ENCODE measurements at places on chromosomes 11 and 22.

GRCh38 chr11:123186286-123186685 lies 8.8 kb downstream of the CLMP start:
- no peak for DNase-seq

DNA sequence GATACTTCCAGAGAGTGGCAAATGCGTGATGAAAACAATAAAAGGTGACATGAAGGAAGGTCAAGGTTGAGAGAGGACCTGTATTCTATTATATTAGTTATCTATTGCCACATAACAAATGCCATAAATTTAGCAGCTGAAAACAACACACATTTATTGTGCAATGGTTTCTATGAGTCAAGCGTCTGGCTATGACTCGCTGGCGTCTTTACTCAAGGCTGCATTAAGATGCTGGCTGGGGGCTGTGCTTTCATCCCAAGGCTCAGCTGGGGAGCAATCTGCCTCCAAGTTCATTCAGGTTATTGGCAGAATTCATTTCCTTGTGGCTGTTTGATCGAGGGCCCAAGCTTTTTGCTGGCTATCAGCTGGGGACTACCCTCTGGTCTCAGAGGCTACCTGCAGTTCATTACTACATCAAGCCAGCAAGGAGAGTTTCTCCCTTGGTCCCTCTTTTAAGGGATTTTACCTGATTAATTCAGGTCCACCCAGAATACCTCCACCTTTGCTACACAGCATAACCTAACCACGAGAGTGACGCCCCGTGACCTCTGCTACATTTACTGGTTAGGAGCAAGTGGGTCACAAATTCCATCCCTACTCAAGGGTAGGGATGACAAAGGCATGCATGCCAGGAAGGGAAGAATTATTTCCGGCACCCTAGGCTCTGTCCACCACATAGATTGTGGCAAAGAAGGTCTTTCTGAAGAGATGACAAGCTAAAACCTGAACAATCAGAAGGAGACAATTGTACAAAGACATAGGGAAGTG lies 549.1 kb downstream of the MN1 start:
- no peak for DNase-seq

GRCh38 chr11:2665526-2666400 lies 34.0 kb downstream of the KCNQ1OT1 start:
- no peak for DNase-seq

GRCh38 chr11:95792200-95792599 lies 1.9 kb downstream of the CEP57 start:
- DNase-seq = no peak

GRCh38 chr22:34761111-34761510 lies 304.8 kb upstream of the ISX start:
- no peak for DNase-seq

DNA sequence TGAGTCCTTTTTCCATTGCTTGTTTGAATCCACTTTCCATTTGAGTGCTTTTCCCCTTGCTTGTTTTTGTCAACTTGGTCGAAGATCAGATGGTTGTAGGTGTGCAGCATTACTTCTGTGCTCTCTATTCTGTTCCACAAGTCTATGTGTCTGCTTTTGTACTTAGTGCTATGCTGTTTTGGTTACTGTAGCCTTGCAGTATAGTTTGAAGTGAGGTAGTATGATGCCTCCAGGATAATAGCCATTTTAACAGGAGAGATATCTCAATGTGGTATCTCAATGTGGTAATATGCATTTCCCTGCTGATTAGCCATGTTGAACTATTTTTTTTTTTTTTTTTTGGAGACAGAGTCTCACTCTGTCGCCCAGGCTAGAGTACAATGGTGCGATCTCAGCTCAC lies 16.7 kb downstream of the ACRV1 start:
- DNase-seq = no peak

- DNase-seq = no peak
Measured at GRCh38 chr11:57674251-57674650, 6.3 kb downstream of the ZDHHC5 start.

- DNase-seq = no peak
Measured at GRCh38 chr11:21040630-21041029, 371.2 kb downstream of the NELL1 start.

- no peak for DNase-seq
Measured at GRCh38 chr11:9947231-9947864, 283.5 kb downstream of the SWAP70 start.

GRCh38 chr22:44305888-44306287 lies 6.9 kb downstream of the SHISAL1 start:
- DNase-seq = no peak

DNA sequence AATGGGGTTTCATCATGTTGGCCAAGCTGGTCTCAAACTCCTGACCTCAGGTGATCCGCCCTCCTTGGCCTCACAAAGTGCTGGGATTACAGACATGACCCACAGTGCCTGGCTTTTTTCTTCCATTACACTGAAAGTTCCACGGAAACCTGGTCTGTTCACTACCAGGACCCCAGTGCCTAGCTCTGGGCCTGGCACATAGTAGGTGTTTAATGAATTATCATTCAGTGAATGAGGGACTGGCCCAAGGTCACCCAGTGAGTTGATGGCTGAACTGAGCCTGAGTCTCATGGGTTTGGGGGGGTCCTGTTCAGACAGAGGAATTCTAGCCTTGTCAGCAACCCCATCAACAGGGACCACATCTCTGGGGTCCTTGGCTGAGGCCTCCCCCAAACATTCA lies 3.1 kb downstream of the C11orf86 start:
- no peak for DNase-seq

- no peak for DNase-seq
Measured at GRCh38 chr11:86499723-86500129, 125.0 kb downstream of the CCDC81 start.

- DNase-seq = no peak
Measured at GRCh38 chr11:120494595-120494994, 17.0 kb upstream of the GRIK4 start.

- no peak for DNase-seq
Measured at GRCh38 chr22:20242393-20243175, 25.5 kb downstream of the RTN4R start.

GRCh38 chr11:61353131-61354067 lies 8.3 kb downstream of the CYB561A3 start:
- DNase-seq = no peak

GRCh38 chr11:3000032-3000961 lies 8.2 kb upstream of the NAP1L4 start:
- DNase-seq = no peak

DNA sequence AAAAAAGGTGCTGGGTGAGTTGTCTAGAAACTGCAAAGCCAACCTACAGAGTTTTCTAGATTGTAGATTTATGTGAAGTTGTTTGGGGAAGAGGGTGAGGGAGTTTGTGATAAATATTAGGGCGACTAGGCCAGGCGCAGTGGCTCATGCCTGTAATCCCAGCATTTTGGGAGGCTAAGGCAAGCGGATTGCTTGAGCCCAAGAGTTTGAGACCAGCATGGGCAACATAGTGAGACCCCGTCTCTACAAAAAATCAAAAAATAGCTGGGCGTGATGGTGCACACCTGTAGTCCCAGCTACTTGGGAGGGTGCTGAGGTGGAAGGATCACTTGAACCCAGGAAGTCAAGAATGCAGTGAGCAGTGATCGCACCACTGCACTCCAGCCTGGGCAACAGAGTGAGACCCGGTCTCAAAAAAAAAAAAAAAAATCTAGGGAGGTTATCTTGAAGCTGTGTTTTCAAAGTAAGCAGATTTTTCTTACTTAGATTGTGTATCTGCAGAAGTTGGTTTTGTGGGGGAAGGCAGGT lies 844 bp downstream of the APOL6 start:
- no peak for DNase-seq

DNA sequence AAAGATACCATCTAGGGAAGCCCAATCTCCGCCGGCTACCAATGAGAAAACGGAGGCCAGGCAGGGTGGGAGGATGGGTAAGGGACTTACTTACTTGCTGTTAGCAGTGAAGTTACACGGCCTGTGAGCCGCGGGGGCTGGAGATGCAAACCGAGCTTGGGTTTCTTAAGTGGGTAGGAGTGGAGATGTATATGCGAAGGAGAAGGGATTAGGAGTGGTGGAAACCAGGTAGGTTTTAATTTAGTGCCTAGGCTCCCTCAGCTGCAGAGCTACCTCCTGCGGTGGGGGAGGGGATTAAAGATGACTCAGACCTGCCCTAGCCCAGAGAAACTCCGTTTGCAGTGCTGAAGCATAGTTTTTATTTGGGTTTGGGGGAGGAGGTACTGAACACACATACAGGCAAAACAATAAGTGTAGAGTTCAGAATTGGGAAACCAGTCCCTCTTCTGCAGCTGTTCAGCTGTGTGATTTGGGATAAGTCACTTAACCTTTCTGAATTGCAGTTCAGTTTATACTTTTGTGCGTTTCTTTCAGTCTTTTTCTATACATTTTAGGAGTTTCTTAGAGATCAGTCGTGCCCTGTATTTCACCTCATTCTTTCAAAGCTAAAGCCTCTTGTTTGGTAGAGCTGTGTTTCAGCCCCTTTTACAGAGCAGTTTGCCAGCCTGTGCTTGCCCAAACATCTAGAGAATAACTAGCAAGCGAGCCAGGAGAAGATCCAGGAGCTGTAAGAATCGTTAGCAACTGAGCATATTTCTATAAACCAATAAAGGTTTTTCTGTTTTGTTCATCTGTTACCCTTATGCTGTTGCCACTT lies 596 bp upstream of the TNRC6B start:
- DNase-seq = peak; percentile 49

GRCh38 chr11:122319691-122320620 lies 203.9 kb upstream of the BLID start:
- no peak for DNase-seq

DNA sequence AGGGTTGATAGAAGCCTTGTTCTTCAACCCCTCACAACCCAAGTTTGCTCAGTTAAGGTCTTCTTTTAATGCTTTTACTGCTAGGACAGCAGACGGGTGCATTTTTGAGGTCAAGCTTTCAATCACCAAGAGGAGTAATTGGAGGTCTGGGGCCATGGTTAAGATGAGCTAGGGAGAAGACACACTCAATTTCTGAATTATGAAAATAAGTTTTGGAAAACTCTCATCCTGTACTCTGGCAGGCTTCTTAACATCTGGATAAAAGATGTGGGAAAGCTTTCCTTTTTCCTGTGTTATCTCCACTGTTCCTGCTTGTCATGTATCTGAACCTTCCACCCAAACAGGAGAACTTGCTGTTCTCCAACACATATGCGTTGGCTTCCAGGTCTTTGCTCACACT lies 9.7 kb downstream of the ABTB2 start:
- no peak for DNase-seq

DNA sequence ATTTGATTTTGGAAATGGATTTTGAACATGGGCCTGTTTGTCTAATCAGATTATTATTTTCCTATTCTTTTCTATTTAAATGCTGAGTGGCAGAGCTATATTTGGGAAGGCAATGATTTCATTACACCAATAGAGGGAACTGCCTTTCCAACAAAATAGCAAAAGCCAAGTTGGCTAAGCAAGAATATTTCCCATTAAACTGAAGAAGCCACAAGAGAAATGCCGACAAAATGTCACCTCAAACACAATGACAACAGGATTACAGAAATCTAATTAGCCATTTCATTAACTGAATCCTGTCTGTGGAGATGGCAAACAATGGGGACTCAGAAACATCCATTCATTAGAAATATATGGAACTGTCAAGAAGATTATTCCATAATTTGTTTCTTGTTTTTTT lies 1593.1 kb upstream of the RAG2 start:
- no peak for DNase-seq

DNA sequence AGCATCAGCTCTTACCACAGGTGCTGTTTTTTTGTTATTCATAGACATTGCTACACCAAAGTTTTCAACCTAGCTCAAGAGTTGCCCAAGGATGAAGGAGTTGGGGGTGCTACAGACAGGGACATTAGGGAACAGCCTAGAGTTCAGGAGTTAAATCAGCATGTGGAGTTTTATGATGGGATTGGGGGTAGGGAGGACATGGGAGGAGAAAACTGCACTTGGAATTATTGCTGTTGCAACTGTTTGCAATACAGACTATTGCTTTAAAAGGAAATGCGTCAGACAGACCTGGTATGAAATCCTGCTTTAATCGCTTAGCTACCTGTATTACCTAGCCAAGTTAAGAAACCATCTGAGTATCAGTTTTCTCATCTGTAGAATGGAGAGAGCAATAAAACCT lies 6.3 kb downstream of the TMA7B start:
- no peak for DNase-seq

GRCh38 chr22:32411402-32411801 lies 645 bp downstream of the RTCB start:
- no peak for DNase-seq

- DNase-seq = no peak
Measured at GRCh38 chr11:57223601-57224000, 13.4 kb downstream of the APLNR start.

DNA sequence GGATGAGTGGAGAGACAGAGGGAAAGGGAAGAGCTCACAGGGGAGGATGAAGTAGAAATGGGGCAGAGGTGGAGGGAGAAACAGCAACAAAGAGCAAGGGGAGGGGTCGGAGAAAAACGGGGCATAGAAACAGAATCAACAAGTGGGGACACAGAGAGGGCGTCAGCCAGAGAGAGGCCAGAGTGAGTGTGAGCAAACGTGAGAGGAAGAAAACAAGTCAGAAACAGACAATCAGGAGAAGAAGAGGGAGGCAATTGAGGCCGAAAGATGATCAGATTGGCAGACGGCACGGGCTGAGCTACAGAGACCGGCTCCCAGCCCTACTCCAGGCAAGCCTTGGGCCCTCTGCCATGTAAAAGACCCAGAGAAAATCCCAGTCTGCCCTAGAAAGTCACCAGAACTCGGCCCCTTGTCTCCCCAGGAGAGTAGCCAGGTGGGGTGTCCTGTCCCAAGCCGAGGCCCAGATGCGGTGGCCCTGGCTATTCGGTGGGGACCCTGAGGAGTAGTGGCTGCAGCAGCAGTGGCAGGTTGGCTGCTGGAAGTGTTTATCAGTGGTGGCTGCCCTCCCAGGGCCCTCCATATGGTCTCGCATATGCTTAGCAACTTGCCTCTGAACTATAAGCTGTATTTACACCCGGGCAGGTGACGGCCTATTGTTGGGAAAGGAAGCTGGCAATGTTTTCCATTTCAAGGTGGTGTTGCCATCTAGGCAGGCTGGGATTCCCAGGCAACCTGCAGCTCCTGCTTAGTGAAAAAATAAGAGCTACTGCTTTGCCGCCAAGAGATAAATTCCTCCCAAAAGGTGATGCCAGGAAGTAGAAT lies 14.8 kb upstream of the TSPAN18 start:
- DNase-seq = no peak

GRCh38 chr11:7849018-7849417 lies 52.3 kb upstream of the OR5P2 start:
- no peak for DNase-seq

DNA sequence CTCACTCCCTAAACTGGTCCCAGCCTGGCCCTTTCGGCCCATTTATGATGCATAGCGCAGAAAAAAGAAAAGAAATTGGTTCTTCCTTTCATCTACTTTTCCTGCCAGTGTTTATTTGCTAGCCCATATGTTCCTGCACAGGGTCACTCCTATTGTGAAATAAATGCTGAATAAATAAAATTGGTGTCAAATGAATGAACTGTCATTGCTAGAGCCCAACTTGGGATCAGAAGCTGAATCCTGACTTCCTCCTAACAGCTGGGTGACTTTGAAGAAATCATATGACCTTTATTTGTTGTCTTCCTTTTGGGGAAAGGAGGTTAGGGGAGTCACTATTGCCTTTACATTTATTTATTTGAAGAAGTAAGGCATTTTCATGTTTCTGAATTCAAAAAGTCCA lies 92.0 kb downstream of the PRR5L start:
- no peak for DNase-seq

All from stimulated activated CD8-positive, alpha-beta memory T cell treated with anti-CD3 and anti-CD28 coated beads, Interleukin-15, amount 100 ng/mL, for 1 hour (primary cell).